Endodermal cell (in vitro differentiated cells): ENCODE measurements at places on chromosomes 5 and 9. TPM values are rescaled to one million over a fixed set of nuclear protein-coding genes. Genes with fewer than 3 reads are reported as not detected.

GRCh38 chr9:134709512-134710270 is 68.1 kb downstream of the COL5A1 start:
- no peak overlapping the region for H3K27ac ChIP-seq
- H3K4me3 ChIP-seq: no peak overlapping the region
- no peak for DNase-seq
- H3K36me3 ChIP-seq: peaks cover 3% of the 10 kb centered on the region
- H3K27me3 ChIP-seq: no peaks in the 10 kb centered on the region

DNA sequence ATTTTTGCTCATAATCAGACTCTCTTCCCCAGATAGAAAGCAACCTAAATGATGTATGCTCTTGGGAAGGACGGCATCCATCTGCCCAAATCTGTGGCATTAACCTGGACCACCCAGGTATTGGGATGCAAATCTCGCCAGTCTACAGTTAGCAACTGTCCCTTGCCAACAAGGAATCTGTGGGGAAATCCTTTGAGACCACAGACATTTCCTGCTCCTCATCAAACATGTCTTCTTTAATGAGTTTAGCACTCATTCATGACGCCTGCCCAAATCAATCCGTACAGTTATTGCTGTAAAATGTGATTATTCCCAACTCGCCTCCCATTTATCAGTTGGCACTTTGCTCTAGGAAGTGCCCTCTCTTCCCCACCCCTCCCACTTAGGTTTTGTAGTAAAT is 7.8 kb downstream of the ROR2 start:
- peaks cover 65% of the 10 kb centered on the region for H3K36me3 ChIP-seq
- H3K4me3 ChIP-seq: peak overlapping the region; percentile 97
- DNase-seq: no peak
- no peak overlapping the region for H3K27ac ChIP-seq
- no peaks in the 10 kb centered on the region for H3K27me3 ChIP-seq

GRCh38 chr5:134188092-134188491 is 11.3 kb upstream of the SKP1 start:
- no peak overlapping the region for H3K27ac ChIP-seq
- H3K4me3 ChIP-seq: no peak overlapping the region
- no peak for DNase-seq

- no peaks in the 10 kb centered on the region for H3K36me3 ChIP-seq
- H3K27ac ChIP-seq: no peak overlapping the region
- H3K4me3 ChIP-seq: peak overlapping the region; percentile 65
- H3K4me1 ChIP-seq: peaks cover 18% of the 10 kb centered on the region
Observed at GRCh38 chr5:130710596-130710995, 454.5 kb downstream of the HINT1 start.

DNA sequence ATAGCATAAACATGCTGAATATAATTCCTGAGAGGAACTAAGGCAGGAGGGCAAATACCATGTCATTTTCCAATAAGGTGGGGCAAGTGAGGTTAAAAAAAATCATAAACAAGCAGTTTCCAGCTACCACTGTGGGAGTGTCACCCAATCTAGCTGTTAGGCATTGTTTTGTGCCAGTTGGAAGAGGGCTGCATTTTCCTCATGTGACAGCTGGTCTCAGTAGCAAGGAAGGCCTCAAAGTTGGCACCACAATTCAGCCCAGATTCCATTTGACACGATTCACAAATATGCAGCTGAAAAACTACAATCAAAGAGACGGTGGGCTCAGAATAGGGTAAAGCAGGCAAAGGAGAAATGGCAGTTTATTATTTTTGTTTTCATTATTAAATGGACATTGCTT is 636.1 kb downstream of the KIF4B start:
- H3K27me3 ChIP-seq: peaks cover 5% of the 10 kb centered on the region
- DNase-seq: no peak
- no peaks in the 10 kb centered on the region for H3K4me1 ChIP-seq
- H3K27ac ChIP-seq: no peak overlapping the region

The IL3 gene
- total RNA-seq: not detected in 3 replicates
